Prostate gland (tissue), 2 donors: ENCODE measurements at places on chromosomes 7 and 10.

- DNase-seq = no peak
These were observed 86.3 kb upstream of the FAM171A1 start for GRCh38 chr10:15457382-15457781.

- no peak for DNase-seq
These were observed 136.6 kb downstream of the TCERG1L start for GRCh38 chr10:131174651-131175540.

GRCh38 chr7:79353720-79354468 lies 99.6 kb downstream of the MAGI2 start:
- DNase-seq = no peak

GRCh38 chr10:96830511-96831199 lies 1.4 kb upstream of the LCOR start:
- DNase-seq = peak; percentile 69

- no peak for DNase-seq
These were observed 3.7 kb downstream of the NPFFR1 start for GRCh38 chr10:70280099-70280498.

- DNase-seq = peak; percentile 14
These were observed at the start of gene DNAJC12 for GRCh38 chr10:67837541-67838314. DNAJC12 (minus strand) TSS chr10:67838188; CDS start chr10:67838011, 177 bp downstream.

DNA sequence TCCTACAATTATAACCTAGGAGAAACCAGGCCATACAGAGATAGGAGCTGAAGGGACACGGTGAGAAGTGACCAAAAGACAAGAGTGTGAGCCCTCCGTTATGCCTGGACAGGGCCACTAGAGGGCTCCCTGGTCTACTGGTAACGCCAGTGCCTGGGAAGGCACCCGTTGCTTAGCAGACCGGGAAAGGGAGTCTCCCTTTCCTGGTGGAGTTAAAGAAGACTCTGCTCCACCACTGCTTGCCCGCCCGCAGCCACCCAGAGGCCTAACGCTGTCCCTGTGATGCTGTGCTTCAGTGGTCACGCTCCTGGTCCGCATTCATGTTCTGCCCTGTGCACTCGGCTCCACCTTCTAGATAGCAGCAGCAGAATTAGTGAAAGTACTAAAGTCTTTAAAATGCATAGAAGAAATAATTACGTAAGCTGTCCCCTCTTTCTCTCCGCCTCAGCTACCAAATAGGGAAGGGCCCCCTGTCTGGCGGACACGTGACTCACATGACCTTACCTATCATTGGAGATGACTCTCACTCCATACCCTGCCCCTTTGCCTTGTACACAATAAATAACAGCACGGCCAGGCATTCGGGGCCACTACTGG lies 34.8 kb downstream of the GRID2IP start:
- peak; percentile 78 for DNase-seq

DNA sequence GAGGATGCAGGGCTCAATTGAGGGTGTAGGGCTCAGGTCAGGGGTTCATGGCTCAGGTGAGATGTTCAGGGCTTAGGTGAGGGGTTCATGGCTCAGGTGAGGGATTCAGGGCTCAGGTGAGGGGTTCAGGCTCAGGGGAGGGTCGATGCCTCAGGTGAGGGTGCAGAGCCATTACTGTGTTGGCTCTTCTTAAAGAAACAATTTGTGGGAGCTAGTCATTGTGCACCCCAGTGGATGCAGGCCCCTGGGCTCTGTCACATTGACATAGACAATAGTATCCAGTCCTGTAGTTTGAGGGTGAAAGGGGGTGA lies 86.7 kb downstream of the ADCY1 start:
- peak; percentile 1 for DNase-seq

DNA sequence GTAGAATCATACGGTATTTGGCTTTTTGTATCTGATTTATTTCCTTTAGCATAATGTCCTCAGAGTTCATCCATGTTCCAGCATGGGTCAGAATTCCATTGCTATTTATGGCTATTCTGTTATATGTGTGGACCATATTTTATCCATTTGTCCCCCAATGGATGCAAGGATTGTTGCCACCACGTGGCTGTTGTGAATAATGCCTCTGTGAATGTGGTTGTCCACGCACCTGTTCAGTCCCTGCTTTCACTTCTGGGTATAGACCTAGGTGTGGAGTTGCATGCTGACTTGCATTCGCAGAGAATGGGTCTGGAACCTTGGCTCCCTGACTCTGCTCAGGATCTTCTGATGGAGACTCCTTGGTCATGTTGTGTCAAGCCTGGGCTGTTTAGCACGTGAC lies 199.9 kb downstream of the CAMK1D start:
- DNase-seq = no peak

DNA sequence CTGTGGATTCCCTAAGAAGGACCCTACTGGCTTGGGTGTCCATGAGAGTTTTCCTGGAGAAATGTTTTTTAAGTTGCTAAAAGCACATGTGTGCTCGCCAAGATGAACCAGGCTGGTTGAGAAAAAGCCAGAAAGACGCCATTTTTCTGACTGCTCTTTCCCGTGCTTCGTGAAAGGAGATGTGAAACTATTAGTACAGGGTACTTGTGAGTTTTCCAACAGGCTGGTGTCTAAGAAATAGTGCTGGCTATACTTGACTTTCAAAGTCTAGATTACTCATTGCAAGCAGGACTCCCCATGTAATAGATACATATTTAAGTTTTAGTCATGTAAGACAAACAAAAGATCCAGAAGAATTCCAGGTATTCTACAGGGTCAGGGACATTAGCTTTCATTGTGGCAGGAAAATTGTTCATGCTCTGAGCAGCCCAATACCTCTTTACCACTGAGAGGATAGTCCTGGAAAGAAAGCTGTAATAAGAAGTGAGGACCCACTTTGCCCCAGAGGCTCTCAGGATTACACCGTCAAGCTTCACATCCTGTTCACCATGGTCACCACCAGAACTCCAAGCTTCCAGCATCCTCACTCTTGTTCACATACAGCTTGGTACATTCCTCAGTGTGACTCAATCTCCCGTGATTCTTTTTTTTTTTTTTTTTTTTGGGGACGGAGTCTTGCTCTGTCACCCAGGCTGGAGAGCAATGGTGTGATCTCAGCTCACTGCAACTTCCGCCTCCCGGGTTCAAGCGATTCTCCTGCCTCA lies 43.8 kb upstream of the ICA1 start:
- DNase-seq = no peak

GRCh38 chr10:95392681-95393164 lies 101.9 kb upstream of the PDLIM1 start:
- DNase-seq = no peak

DNA sequence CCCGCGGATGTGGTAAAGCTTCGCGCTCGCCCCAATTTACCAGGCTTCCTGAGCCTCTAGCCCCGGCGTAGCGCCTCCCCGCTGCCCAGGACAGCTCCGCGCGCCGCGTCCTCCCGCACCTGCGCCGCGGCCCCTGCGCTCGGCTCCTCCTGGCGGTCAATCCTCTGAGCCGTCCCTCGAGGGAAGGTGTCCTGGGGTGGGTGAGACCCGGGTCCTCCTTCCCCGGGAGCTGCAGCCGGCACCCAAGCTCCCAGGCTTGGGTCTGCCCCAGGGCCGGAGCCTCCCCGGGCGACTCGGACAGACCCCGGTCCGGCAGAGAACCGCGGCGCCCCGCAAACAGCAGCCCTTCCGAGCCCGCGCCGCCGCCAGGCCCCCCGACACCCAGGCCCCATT lies 512 bp downstream of the OSBPL3 start:
- peak; percentile 44 for DNase-seq

- DNase-seq = no peak
These were observed 17.9 kb upstream of the CCSER2 start for GRCh38 chr10:84310470-84310869.

DNA sequence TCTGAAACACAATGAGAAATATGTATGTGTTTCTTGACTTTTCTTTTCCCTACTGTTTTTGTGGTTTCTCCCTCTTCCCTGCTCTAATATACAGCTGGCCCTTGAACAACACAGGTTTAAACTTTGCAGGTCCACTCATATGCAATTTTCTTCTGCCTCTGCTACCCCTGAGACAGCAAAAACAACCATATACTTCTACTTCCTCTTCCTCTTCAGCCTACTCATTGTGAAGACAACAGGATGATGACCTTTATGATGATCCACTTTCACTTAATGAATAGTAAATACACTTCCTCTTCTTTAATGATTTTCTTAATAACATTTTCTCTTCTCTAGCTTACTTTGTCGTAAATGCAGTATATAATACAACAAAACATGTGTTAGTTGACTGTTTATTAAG lies 35.0 kb upstream of the DGKB start:
- DNase-seq = no peak

- DNase-seq = no peak
These were observed 39.4 kb upstream of the NPFFR1 start for GRCh38 chr10:70323138-70323696.

DNA sequence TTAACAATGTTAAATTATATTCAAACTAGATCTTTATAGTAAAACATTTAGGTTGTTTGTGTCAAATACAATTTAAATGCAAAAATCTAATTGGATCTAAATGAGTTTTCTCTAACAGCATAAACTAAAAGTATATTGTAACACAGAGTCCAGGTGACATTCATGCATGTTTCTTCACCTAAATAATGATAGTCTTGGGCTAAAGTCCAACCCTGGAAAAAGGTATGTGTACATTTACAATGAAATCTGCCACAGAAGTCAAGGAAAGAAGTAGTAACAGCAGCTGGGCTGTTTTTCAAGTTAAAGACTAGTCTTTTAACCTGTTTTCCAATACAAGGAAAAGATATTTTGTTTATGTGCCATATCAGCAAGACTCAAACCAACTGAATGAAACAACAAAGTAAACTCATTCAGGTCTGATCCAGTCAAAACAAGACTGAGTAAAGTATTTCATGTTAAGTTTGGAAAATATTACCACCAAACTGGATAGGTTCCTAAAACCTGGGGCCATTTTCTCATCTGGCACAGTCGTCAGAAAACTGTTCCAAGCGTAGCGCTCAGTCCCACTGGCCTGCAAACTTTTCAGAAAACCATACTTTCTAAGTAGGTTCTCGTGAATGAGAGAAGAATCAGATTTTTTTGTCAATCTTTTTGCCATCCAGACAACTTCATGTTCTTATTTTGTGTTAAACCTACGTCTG lies 349.2 kb downstream of the HGF start:
- DNase-seq = no peak

DNA sequence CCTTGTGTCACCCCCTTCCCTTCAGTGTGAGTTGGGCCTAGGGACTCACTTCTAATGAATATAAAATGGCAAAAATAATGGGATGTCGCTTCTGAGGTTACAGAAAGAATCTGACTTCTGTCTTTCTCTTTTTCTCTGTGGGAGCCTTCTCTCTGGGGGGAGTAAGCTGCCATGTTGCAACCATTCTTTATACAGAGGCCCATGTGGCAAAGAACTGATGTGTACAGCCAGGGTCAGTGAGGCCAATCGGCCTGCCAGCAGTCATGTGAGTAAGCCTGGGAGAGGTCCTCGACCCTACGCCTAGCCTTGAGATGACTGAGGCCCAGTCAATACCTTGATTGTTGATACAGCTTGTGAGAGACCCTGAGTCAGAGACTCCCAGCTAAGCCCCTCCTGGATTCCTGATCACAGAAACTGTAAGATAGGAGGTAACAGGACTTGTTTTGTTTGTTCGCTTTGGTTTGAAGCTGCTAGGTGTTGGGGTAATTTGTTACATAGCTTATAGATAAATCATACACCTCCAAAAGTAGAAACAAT lies 1.7 kb downstream of the TCAF1 start:
- DNase-seq = no peak

DNA sequence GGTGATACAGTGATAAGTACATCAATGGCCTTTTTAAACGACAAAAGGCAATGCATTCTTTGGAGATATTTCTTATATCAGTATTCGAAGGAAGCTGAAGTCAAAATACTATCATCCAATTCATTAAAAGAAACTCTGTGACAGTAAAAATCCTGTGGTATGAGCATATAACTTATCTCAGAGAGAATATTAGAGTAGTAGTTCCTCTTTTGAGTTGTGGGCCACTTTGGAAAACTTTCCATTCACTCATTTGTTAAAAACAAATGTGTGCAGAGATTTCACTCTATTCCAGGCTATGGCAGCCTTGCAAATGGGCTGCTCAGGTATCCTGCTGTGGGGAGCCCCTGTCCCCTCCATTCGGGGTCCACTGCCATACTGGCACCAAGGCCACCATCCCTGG lies 55.3 kb upstream of the ZNF438 start:
- no peak for DNase-seq

- no peak for DNase-seq
These were observed 1.4 kb downstream of the HECW1 start for GRCh38 chr7:43113622-43114457.

DNA sequence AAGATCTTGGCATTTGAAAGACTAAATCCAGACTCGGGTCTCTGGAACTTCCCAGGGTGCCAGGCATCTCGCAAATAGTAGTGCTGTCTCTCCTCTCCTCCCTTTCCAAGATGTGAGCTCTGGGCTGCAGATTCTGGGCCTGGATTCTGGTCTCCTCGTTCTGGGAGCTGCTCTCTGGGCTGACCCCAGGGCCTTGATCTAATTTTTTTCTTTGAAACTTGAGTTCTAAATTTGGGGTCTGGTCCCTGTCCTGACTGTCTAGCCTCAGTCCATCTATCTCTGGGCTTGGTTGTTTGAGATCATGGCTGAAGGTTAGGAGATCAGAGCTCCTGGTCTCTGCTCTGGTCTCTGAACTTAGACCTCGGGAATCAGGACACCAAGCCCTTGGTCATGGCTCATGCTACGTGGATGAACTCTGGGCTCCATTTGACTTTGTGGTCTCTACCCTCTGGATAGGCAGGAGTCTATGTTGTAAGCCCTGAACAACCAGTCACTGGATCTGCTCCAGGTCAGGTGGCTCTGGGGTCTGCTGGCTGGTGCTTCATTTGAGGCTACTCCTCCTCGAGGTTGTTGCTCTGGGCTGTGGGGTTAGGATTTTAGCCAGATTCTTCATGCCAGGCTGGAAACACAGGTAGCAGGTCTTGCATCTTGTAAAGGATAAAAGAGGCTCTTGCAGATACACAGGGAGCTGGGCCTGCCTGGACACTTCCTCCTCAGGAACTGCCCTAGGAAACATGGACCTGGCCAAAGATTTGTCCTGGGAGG lies 8.0 kb upstream of the MBL2 start:
- DNase-seq = no peak

DNA sequence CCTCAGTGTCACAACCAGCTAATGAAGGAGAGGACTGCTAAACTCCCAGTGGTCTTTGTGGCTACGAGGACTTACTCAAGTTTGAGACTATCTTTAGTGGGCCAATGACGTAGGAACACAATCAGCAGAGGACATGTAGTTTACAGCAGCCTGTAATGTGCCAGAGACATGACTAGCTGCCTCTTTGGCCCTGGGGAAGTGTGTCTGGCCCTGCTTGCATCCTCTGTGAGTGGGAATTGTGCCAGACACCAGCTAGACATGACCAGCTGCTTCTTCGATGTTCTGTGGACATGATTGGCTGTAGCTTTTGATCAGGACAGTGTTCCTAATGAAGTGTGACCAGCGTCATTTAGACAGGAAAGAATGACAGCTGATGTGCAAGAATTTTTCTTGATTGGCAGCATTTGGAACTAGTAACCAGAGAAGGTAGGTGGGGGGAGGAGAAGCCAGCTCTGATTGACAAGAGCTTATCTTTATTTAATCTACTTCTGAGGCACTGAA lies 141.7 kb downstream of the AUTS2 start:
- no peak for DNase-seq

- DNase-seq = no peak
These were observed 100.0 kb upstream of the MINDY3 start for GRCh38 chr10:15960277-15960676.

GRCh38 chr7:139830292-139830691 lies 1.2 kb downstream of the TBXAS1 start:
- DNase-seq = no peak
